ENCODE measurements at places on chromosomes 7 and 10.

DNA sequence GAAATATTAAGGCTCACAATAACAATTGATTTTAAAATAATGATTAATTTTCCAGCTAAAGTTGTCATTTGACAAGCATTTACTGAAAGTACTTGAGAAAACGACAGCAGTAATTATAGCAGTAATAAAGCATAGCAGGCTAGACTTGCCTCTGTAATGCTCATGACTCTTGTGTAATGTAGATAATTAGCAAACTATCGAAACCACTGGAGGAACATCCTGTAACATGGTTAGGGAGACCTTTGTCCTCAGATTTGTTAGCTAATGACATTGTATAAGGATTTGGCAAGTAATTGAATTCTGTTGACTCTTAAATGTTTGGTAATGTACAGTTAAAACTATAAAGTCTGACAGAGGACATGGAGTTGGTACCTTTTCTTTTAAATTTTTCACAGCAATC, 24.8 kb downstream of the ARL4A start:
- DNase-seq = no peak

DNA sequence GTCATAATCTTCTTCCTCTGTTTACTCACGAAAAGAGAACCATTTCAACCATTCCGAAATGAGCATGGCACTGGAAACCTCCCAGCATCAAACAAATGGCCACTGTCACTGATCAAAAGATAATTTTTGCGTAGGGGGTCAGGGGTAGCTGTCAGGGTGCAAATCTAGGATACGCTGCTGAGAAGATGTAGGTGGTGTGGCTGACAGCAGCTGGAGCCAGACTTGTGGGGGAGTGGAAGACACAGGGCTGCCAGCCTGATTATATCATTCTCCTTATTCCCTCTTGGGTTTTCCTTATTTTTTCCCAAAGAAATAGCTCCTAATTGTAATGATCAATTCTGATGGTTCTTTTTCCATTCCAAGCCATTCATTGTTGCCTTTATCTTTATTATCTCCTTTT, 266.1 kb downstream of the SORCS1 start:
- no peak for DNase-seq

DNA sequence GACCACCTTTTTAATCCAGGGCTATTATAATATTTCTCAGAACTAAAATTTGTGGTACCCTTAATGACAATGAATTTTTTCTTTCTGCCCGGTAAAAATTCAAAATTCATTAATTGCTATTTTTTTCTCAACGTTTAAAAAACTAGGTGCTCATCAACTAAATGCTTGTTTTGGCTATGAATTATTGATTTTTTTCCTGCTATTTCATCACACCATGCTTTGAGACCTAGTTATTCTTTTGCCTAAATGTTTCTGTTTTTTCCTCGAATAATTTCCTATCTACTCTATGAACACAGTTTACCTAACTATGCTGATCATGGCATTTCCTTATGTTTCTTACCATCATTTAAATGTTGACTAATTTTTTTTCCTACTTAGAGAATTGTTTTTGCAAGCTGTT, 5.6 kb upstream of the CD36 start:
- no peak for DNase-seq

GRCh38 chr10:103758294-103758681, 97.1 kb downstream of the SH3PXD2A start:
- DNase-seq = no peak

DNA sequence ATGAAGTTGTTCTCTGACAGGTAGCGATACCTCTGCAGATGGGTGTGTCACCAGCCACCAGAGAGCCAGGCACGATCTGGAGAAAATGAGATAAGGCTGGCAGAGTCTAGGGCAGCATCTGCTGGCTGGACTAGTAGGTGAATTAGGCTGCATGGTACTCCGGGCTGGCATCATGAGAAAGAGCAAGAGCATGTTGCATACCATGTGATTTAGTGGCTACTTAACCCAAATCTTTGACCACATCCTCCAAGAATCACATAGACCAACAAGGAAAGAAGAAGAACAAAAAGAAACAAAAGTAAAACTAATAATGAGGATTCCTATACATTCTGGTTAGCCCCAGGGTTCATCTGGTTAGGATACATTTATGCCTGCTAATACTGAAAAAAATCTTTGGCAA, 23.4 kb upstream of the FAM170B start:
- no peak for DNase-seq

GRCh38 chr10:111493024-111493625, 416.3 kb downstream of the ADRA2A start:
- DNase-seq = no peak

DNA sequence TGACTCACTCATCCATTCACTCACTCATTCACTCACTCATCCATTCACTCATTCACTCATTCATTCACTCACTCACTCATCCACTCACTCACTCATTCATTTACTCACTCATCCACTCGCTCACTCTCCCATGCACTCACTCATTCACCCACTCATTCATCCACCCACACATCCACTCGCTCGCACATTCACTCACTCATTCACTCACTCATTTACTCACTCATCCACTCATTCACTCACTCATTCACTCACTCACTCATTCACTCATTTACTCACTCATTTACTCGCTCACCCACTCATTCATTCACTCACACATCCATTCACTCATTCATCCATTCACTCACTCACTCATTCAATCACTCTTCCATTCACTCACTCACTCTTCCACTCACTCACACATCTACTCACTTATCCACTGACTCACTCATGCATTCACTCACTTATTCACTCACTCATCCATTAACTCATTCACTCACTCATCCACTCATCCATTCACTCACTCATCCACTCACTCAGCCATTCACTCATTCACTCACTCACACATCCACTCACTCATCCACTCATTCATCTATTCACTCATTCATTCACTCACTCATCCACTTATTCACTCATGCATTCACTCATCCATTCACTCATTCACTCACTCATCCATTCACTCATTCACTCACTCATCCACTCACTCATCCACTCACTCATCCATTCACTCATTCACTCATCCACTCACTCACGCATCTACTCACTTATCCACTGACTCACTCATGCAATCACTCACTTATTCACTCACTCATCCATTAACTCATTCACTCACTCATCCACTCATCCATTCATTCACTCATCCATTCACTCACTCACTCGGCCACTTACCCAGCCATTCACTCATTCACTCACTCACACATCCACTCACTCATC, 74.0 kb downstream of the CARD11 start:
- no peak for DNase-seq

DNA sequence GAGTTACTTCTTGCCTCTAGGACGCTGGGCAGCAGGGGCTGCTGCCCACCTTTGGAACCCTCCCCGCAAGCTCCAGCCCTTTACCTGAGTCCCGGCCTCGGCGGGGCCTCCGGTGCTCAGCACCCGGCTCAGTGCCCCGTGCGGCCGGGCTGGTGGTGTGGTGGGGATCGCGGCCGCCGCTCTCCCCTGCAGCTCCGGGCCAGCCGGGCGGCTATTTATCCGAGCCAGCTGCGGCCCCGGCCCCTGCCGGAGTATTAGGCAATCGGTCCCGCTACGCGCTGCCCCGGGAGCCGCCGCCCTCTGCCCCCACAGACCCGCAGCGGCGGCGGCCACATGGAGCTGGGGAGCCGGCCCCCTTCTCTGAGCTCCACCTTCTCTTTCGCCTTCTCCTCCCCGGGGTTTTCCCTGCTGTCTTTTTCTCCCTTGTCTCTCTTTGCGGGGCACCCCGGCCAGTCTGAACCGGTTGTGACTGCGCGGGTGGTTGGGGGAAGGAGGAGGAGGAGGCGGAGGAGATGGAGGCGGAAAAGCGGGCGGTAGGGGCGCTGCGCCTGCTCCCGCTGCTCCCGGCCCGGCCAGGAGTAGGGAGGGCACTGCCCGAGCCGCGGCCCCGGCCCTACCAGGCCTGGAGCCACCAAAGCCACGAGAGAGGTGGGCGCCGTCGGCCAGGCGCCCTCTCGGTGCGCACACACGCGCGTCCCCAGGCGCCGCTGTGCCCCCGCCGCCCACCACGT, at the start of gene SLC16A9:
TSS of gene SLC16A9 (minus strand) at position 456 of the 731 bp plus-strand sequence. CDS start 25,559 bp downstream, outside the sequence.
- DNase-seq = peak; percentile 75

- DNase-seq = no peak
Measured at GRCh38 chr7:111059833-111060232, 31.1 kb upstream of the LRRN3 start.

DNA sequence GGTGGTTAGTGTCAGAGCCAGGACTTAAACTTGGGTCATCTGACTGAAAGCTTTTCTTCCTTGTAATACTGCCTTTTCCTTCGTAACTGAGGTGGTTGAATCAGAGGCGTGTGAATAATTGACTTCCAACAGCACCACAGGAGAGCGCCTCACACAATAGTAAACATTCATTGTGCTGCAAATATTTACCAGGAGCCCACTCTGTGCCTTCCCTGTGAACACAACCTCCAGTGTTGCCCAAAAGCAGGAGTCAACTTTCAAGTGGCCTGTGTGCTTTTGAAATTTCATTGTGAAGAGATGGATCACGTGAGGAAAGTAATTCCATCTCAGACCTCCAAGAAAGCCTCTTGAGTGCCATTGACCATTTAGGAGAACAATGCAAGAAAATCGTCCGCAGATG, 60.2 kb downstream of the ADRA2A start:
- no peak for DNase-seq

DNA sequence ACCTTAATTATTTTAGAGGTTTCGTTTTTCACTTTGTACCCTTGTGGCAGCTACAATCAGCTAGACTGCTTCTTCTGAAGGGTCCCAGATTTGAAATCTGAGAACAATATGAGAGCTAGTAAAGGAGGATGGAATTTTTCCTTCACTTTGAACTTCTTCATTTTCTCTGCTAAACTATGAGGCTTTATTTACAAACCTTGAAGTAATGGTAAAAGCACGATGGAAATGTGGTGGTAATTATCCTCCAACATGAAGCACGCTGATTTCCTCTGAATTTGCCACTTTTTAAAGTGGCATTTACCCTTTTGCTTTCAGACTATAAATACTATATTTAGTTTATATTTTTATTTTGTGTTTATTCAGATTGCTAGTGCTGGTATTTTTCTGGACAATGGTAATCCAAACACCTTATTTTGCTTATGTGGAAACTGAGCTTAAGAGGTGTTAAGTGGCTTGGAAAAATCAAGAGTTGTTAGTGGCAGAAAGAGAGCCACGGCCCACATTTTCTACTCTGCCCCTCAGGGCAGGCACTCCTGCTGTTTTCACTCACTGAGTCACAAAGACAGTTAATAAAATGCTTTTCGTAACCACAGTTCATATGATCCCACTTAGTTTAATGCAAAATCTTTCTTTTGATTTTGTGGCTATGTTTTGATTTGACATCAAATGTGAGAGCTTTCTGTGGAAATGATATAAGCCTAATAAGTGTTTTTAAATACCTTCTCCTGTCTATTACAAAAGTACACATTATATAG, 2.7 kb downstream of the SSMEM1 start:
- DNase-seq = no peak

- no peak for DNase-seq
Measured at GRCh38 chr7:81761031-81761430, 8.8 kb downstream of the HGF start.

DNA sequence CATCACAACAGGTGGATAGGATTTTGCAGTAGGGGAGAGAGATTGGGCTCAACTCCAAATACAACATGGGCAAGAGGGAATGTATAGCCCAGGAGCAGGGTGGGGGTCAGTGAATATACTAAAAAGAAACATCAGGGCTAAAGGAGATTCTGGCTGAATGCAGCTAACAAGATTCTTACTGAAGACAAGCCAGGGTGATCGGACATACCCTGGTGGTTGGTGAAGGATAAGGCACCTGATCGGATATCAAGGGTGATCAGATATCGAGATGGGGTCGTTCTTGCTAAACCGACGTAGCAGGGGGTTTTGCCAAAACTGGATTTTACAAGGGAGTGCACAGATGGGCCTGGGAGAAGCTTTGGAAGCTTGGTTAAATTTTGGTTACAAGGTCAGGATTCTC, 34.4 kb downstream of the WIPF3 start:
- no peak for DNase-seq

DNA sequence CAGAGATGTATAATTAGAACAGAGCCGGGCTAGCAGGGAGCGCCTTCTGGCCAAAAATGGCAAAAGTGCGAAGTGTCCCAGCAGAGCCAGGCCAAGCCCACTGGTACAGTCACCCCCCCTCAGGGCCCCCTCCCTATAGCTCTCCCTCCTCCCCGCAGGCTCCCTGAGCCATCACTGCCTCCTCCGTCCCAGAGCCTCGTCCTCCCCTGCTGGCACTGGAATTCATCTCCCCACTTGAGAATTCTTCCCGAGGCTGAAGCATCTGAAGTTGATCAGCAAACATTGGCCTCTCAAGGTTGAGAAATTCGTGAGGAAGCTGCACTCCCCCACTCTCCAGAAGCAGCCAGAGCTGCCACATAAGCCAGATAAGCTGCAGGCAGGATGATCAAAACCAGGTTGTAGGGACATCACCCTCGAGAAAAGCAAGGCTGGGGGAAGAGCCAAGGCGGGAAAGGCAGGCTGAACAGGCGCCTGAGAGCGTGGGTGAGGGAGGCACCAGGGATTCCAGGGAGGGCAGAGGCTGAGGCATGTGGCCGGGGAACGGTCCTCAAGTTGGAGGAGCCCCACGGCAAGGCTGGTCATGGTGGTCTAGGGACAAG, 23.4 kb downstream of the CAMK2G start:
- DNase-seq = no peak

DNA sequence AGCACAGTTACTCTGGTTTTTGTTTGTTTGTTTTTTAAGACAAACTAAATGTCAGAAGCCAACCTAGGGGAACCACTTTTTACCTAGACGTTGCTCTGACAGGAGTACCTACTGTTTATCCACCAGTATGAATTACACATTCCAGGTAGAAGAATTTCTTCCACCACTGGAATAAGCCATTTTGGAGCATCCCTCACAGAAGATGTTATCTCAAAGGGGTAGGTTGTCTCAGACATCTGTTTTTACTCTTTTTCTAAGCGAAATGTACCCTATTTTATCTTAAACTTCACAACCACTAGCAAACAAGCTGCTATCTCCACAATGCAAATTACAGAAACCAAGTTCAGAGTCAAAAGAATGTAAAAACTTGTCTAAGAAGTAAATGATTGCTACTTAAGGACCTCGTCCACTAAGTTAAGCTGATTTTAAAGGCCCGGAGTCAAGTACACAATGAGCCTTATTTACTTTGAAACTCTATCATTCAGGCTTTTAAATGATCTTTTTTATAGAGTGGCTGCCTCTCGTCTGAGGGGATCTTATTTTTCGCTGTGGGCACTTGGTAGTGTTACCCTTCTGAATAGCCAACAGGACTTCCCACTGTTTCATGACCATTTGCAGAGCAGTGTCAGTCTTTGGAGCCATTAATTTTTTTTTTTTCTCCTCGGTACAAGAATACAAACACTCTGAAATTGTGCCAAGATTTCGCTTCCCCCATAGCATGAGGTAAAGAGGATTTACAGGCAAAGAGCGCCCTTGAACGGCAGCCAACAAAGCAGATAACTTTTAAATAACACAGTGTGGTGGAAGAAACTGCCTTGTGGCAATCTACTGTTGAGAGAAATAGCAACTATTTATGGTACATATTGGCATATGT, 15.7 kb upstream of the ARMC3 start:
- DNase-seq = peak; percentile 77

GRCh38 chr10:672203-672602, 17.3 kb downstream of the DIP2C start:
- DNase-seq = no peak

- peak; percentile 25 for DNase-seq
Measured at GRCh38 chr7:131608116-131608500, 51.7 kb upstream of the PODXL start.

Data from BE2C (cell line).